Kasumi-1 (cell line): ENCODE measurements at places on chromosomes 5 and 9.

- no peak for DNase-seq
Observed at GRCh38 chr5:180935203-180935602, 36.2 kb downstream of the BTNL8 start.

DNA sequence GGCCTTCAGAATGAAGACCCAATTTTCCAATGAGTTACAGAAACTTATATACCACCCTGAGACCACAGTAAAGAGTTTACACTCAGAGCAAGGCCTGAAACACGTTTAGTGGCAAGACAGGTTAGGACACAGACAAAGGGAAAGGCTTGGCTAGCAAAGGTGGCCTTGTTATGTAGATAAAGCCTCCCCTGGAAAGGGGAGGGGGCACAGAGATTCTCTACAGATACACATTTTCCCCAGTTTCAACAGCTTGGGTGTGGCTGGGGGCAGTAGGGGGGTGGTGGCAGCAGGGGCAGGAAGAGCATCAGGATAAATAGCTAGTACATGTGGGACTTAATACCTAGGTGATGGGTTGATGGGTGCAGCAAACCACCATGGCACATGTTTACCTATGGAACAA lies 51.9 kb upstream of the PPP1R2B start:
- DNase-seq, result no peak

DNA sequence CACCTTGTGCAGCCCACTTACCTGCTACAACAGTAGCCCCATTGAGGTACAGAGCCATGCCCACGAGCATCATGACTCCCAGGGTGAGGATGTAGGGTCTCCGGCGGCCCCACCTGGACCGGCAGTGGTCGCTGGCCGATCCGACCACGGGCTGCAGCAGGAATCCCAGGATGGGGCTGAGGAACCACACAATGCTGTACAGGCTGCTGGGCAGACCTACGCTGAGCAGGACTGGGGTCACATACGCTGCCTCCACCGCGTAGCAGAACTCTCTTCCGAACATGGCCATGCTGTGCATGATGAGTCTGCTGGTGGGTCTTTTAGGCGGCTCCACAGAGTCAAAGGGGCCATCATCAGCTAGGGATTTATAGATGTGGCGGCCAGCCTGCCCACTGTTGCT lies 315 bp downstream of the SLC45A2 start:
- no peak for DNase-seq

DNA sequence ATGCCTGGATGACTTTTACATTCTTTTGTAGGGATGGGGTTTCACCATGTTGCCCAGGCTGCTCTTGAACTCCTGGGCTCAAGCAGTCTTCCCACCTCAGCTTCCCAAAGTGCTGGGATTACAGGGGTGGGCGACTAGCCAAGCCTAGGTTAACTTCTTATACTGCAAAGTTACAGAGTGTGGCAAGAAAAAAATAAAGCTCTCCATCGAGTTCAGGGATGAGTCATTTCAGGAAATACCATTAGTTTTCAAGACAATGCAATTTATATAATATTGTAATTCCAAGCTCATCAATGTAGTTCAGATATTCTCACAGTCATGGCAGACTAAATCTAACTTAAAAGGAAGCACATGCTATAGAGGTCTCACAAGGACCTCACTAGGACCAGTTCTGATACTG lies 11.5 kb upstream of the ABO start:
- no peak for DNase-seq

GRCh38 chr9:129778469-129778868 lies 24.5 kb upstream of the TOR1B start:
- DNase-seq, result no peak

DNA sequence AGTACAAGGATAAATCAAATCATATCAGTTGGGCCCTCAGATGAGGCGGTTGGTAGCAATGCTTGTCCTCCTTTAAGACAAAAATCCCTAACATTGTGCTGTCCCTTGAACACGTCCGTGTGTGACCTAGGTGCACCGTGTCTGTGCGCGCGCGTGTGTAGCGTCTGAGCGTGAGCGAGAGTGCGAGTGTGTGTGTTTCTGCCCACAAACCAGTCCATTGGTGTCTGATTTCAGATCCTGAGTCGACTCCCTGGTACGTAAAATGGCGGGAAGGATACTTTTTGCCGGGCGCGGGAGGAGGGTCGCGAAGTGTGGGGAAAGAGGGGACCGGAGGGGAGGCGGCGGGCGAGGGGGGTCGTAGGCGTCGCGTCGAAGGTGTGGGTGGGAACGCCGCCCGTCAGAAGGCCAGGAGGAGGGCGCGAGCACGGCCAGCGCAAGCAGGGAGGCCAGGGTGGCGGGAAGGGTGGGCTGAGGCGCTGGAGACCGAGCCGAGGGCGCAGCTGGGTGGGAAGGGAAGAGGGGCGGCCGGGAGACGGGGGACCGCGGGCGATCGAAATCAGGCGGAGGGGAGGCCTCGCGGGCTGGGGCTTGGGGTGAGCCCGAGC lies 8.9 kb downstream of the OTP start:
- no peak for DNase-seq
